ENCODE measurements at places on chromosomes 16 and 17.

- DNase-seq = no peak
Measured at GRCh38 chr16:64132190-64132589, 989.7 kb downstream of the CDH11 start.

- no peak for DNase-seq
Measured at GRCh38 chr16:57578521-57579360, 36.3 kb downstream of the ADGRG5 start.

DNA sequence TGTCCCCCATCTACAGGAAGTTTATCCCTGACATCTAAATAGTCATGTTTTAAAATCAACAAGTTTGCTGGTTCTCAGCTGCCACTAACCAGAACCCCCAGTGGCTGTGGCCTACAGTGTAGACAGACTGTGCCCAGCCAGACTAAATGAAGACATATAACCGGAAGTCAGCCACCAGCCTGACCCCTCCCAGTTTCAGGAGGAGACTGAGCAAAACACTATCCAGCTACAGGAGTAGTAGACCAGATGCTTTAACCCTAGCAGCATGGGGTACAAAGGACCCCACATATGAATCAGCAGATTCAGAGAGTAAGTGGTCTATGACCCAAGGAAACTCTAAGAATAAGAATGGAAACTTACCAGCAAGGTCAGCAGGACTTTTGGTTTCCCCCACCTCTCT, 83.4 kb downstream of the HIC1 start:
- peak; percentile 53 for DNase-seq

DNA sequence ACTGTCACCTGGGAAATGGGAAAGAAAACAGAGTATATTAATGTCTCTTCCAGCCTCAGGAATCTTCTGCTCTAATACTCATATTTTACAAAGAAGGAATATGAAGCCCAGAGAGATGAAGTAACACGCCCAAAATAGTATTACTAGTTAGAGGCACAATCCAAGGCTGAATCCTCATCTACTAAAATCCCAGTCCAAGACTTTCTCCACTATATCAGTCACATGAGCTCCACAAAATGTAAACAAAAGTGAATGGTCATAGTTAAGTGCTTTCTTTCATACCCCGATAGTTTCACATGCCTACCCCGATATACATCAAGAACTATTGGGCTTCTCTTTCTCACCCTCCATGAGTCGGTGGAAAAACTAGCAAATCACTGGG, 965 bp downstream of the INTS2 start:
- peak; percentile 20 for DNase-seq

DNA sequence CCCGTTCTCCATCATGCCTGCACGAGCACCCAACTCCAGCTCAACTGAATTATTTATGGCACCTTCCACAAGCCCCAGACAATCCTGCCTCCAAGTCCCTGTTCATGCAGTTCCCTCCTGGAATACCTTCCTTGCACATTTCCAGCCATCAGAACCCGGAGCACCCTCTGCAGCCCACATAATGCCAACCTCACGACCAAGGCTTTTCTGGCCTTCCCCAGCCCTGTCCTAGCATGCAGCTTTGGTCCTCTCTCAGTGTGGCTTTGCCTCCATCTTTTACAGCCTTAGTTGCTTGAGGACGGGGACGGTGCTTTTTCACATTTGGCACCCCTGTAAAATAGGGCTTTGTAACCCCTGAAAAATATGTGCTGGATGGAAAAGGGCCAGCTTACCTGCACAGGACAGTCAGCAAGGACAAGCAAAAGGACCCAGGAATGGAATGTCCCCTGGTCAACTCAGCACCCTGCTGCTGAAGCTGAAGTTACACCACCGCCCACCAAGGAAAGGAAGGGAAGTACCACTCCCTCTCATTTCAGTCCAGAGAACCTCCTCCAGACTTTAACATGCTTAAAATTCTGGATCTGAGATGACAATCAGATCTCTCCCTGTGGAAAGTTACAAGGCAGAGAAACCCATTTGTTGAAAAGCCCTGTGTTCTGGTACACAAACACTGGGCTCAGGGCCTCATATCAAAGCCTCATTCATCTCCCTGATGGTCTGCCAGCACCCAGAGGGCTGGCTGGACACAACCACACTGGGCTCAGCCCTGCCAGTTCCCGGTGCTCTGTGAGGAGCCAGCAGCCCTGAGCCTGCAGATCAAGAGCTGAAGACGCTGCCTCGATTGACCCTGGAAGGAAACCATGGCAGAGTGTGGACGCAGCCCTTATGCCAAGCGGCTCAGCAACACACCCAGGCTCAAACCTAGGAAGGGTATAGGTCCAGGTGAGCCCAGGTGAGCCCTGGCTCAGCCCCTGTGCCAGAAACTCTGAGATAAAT, 2.9 kb downstream of the SLC39A11 start:
- no peak for DNase-seq

- no peak for DNase-seq
Measured at GRCh38 chr17:37147301-37147812, 198.6 kb downstream of the AATF start.

DNA sequence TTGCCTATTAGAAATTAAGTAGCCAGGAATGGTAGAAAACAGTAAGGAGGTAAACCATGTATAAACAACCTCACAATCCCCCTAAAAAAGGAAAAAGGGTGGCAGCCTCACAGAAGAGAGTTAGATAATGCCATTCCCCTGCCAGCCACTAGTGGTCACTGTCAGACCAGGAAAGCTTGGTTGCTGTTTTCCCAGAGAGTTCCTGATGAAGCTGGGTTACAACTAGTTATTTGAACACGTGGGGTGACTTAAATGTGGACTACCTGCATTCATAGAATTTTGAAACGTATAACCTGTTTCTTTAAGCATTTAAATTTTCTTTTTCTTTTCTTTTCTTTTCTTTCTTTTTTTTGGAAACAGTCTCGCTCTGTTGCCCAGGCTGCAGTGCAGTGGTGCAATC, 5.8 kb downstream of the GPRC5C start:
- no peak for DNase-seq

- no peak for DNase-seq
Measured at GRCh38 chr17:56602292-56603130, 9.0 kb downstream of the NOG start.

- no peak for DNase-seq
Measured at GRCh38 chr16:85425074-85425662, 188.0 kb upstream of the GSE1 start.

Data from fibroblast of skin of scalp (primary cell).